ENCODE measurements at places on chromosomes 2 and 18. TPM values are rescaled to one million over a fixed set of nuclear protein-coding genes. Genes with fewer than 3 reads are reported as not detected.
A peak's percentile ranks its signal among the peaks of the same experiment; 100 is the strongest.

GRCh38 chr2:222399038-222399783 is 25.1 kb upstream of the SGPP2 start:
- no peaks in the 10 kb centered on the region for H3K4me1 ChIP-seq
- no peak overlapping the region for H3K4me3 ChIP-seq
- no peaks in the 10 kb centered on the region for H3K27me3 ChIP-seq
- H3K27ac ChIP-seq: no peak overlapping the region

DNA sequence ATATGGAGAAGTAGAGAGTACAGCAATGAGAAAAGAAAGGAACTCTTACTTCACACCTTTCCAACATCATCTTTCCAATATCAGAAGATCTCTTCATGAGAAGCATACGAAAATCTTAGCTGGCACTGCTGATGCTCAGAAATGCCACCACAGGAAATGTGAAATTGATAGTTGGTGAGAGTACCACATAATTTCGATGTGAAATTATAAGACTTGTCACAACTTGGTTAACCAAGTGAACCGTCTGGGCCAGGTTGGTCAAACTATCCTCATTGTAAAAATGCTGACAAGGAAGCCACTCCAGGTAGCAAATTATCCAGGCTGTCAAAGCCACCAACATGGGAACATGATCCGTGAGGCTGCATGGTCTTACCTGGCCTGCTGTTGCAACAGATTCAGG is 66.5 kb downstream of the EPG5 start:
- H3K4me3 ChIP-seq: no peak overlapping the region
- H3K4me1 ChIP-seq: no peaks in the 10 kb centered on the region
- H3K27ac ChIP-seq: no peak overlapping the region
- H3K27me3 ChIP-seq: no peaks in the 10 kb centered on the region
- DNase-seq: no peak
- peaks cover 32% of the 10 kb centered on the region for H3K36me3 ChIP-seq

DNA sequence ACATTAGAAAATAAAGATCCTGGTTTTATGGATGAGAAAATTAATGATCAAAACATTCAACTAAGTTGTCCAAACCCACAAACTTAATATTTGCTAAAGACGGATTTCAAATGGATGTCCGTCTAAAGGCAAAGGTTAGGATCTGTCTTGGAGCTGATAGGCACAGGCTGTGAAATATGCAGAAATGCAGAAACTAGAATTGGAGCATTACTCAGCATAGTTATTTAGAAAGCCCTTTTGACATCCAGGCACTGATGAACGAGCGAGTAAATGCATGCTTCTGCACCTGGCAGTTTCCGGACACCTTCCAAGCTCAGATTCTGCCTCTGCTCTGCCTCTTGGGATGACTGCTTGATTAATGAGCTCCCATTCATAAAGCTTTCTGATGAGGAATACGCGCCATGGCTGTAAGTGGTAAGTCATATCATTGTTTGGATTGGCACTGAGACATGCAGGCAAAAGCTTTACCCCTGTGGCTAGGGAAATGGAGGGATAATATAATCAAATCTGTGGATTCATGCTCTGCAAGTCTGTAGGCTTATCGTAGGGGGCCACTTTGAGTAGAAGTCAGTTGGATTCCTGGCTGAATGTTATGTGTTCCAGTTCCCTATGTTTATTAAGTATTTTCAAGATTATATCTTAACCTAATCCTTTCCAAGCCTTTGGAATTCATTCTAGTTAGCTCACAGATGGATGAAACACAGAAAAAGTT is 2176.3 kb upstream of the CELF4 start:
- H3K4me3 ChIP-seq: no peak overlapping the region
- DNase-seq: no peak
- no peaks in the 10 kb centered on the region for H3K36me3 ChIP-seq
- H3K4me1 ChIP-seq: no peaks in the 10 kb centered on the region

- no peaks in the 10 kb centered on the region for H3K27me3 ChIP-seq
- H3K4me1 ChIP-seq: peaks cover 14% of the 10 kb centered on the region
- H3K4me3 ChIP-seq: peak overlapping the region; percentile 40
- no peaks in the 10 kb centered on the region for H3K36me3 ChIP-seq
- no peak for DNase-seq
Measured at GRCh38 chr2:212364112-212364985, 174.3 kb downstream of the ERBB4 start.

GRCh38 chr2:112187046-112187715 is 49.0 kb downstream of the FBLN7 start:
- H3K4me3 ChIP-seq: no peak overlapping the region
- H3K27me3 ChIP-seq: no peaks in the 10 kb centered on the region
- no peak for DNase-seq
- H3K27ac ChIP-seq: no peak overlapping the region

DNA sequence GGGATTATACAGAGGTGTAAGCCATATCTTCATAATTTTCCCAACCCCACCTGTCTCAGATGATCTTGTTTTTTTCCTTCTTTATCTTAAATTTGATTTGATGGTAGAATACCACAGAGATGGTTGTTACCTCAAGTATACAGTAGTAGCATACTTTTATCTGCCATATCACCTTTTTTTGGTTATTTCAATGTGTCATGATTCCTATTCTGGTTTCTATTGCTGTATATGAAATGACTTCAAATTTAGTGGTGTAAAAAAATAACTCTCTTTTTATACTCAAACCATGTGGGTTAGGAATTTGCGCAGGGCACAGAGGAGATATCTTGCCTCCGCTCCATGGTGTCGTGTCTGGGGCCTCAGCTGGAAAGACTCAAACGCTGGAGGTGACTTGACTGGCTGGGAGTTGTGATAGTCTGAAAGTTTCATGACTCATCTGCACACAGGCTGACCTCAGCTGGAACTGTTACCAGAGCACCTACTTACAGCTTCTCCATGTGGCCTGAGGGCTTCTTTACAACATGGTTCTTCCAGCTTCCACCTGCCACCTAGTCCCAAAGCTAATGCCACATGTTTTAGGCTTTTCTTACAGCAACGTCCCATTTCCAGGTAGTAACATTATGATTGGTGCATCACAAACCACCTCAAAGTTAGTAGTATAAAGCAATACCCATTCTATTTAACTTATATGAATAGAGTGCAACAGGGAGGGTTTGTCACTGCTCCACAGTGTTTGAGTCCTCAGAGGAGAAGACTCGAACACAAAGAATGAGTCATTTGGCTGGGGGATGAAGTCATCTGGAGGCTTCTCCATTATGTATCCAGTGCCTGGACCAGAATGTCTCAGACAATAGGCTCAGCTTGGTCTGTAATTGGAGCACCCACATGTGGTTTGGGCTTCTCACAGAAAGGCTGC is 82.3 kb upstream of the XPO1 start:
- no peaks in the 10 kb centered on the region for H3K4me1 ChIP-seq
- DNase-seq: no peak

DNA sequence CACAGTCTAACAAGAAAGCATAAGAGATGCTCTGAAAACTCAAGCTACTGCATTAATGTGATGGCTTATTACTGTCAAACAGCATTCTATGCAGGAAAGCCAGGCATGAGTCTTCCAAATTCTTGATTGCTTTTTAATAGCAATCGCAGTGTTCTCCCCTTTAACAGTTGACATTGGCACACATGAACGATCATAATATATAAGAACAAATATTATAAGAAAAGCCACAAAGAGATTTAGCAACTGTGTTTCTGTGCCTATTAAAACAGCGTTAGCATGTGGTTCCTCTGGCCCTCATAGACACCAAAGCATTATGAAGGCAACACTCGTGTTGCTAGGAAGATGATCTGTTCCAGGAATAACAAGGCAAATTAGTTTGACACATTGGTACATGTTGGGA is 245.0 kb downstream of the ACKR3 start:
- DNase-seq: no peak
- no peak overlapping the region for H3K4me3 ChIP-seq
- H3K4me1 ChIP-seq: no peaks in the 10 kb centered on the region
- H3K36me3 ChIP-seq: no peaks in the 10 kb centered on the region

GRCh38 chr2:22992441-22992840 is 392.5 kb upstream of the KLHL29 start:
- no peaks in the 10 kb centered on the region for H3K36me3 ChIP-seq
- H3K4me1 ChIP-seq: no peaks in the 10 kb centered on the region
- no peak for DNase-seq
- H3K27me3 ChIP-seq: no peaks in the 10 kb centered on the region
- no peak overlapping the region for H3K27ac ChIP-seq
- no peak overlapping the region for H3K4me3 ChIP-seq

Gene GALNT14
- 1.6 TPM for total RNA-seq

GRCh38 chr2:134407154-134407890 is 153.4 kb downstream of the MGAT5 start:
- H3K36me3 ChIP-seq: no peaks in the 10 kb centered on the region
- H3K4me1 ChIP-seq: peaks cover 44% of the 10 kb centered on the region
- H3K27me3 ChIP-seq: no peaks in the 10 kb centered on the region
- DNase-seq: no peak
- H3K27ac ChIP-seq: no peak overlapping the region

GRCh38 chr18:52716973-52717372 is 377.0 kb downstream of the DCC start:
- H3K4me1 ChIP-seq: no peaks in the 10 kb centered on the region
- H3K27me3 ChIP-seq: no peaks in the 10 kb centered on the region
- H3K27ac ChIP-seq: no peak overlapping the region
- DNase-seq: no peak
- H3K36me3 ChIP-seq: no peaks in the 10 kb centered on the region

Gene POTEI
- not detected for total RNA-seq

Gene CXCR4
- total RNA-seq: 42.2 TPM

DNA sequence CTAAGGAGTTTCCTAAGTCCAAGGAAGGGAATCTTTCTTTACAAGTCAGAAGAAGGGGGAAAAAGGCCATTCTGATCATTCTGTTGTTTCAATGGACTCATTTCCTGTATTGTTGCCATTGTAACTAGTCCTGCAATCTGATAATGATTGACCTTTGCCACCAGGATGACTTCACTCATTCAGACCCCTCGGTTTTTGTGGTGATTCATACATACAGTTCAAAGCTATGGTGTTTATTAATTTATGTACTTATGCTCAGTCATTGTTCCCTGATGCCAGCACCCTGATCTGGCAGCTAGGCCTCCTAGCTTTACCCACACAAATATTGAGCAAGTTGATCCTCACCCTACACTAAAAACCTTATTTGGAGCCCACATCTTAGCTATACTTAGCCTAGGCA is 57.6 kb upstream of the ZNF519 start:
- H3K36me3 ChIP-seq: no peaks in the 10 kb centered on the region
- no peak overlapping the region for H3K4me3 ChIP-seq
- H3K4me1 ChIP-seq: no peaks in the 10 kb centered on the region
- DNase-seq: no peak

Gene CRYBA2
- total RNA-seq: not detected

DNA sequence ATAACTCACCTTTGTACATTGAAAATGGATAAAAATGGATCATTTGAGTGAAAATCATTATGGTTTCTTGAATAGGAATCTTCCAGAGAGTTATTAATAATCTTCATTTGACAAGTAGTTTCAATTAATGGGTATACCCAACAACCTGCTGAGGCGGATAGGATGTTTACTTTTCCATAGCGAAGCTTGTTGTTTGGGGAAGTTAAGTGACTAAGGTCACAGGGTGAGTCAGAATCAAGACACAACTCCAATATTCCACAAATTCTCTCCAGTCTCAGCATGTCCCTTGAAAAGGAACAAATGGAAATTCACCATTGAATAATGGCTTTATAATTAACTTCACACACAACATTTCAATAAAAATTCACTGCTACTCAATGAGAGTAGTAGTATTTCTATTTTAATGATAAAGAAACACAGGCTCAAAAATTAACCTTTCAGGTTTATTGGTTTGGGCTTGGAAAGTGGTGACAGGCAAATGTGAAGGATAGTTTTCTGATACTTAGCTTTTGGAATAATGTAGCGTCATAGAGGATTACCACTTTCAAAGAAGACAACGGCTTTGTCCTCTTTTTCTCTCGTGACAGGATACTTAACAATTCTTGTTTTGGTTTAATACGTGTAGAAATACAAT is 211.3 kb downstream of the GPD2 start:
- H3K4me3 ChIP-seq: no peak overlapping the region
- H3K36me3 ChIP-seq: no peaks in the 10 kb centered on the region
- H3K27me3 ChIP-seq: no peaks in the 10 kb centered on the region
- H3K27ac ChIP-seq: no peak overlapping the region

DNA sequence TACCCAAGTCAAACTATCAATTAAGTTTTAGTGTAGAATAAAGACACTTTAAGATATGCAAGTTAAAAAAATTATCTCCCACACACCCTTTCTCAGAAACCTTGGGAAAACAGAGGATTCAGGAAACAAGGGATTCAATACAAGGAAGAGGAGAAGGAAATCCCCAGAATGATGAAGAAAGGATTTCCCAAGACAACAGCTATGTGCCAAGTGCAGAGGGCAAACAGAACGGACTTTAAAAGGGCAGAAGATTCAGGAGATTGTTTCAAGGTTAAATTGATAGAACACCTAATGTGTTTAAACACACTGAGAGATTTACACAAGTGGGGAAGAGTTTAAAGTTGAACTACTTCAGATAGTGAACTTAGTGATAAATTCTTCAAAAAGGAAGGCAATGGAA is 71.5 kb upstream of the EPAS1 start:
- no peak overlapping the region for H3K4me3 ChIP-seq
- DNase-seq: no peak
- H3K36me3 ChIP-seq: no peaks in the 10 kb centered on the region
- no peak overlapping the region for H3K27ac ChIP-seq

Gene RAB12
- total RNA-seq: 55.0 TPM

Gene MYCN
- 0.81 TPM for total RNA-seq

- no peaks in the 10 kb centered on the region for H3K27me3 ChIP-seq
- H3K27ac ChIP-seq: no peak overlapping the region
- H3K4me3 ChIP-seq: no peak overlapping the region
- H3K4me1 ChIP-seq: no peaks in the 10 kb centered on the region
- H3K36me3 ChIP-seq: no peaks in the 10 kb centered on the region
Measured at GRCh38 chr18:1965016-1965415, 606.3 kb downstream of the METTL4 start.

GRCh38 chr2:45625824-45626223 is 14.8 kb upstream of the SRBD1 start:
- DNase-seq: no peak
- H3K4me3 ChIP-seq: no peak overlapping the region
- no peaks in the 10 kb centered on the region for H3K36me3 ChIP-seq
- H3K27ac ChIP-seq: no peak overlapping the region
- no peaks in the 10 kb centered on the region for H3K27me3 ChIP-seq

Gene ATOH8
- 207 TPM for total RNA-seq

DNA sequence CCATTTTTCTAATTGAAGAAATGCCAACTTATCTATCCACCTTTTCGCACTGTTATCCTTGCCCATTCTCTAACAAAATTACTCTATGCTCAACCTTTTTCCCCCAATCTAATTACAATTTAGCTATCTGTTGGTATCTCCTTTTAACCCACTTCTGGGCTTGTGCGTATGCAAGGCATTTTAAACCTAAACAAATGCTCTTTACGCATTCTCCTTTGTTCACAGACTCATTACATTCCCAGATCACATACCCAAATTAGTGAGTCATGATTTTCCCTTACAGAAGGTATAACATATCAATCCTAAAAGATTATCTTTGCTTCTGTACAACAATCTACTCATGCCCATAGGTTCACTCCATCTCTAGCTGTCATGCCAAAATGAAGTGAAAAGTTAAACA is 71.7 kb upstream of the LYPD1 start:
- no peaks in the 10 kb centered on the region for H3K4me1 ChIP-seq
- H3K36me3 ChIP-seq: no peaks in the 10 kb centered on the region
- H3K4me3 ChIP-seq: no peak overlapping the region
- H3K27ac ChIP-seq: no peak overlapping the region
- H3K27me3 ChIP-seq: no peaks in the 10 kb centered on the region
- DNase-seq: no peak

Measured in thoracic aorta (tissue), 2 donors.